Activated T-cell treated with anti-CD3 and anti-CD28 coated beads, Interleukin-2, amount 50 U/mL, for 1 hour (primary cell): ENCODE measurements at places on chromosomes 11 and 22.
A peak's percentile ranks its signal among the peaks of the same experiment; 100 is the strongest.

- DNase-seq = no peak
Observed at GRCh38 chr11:11995601-11996000, 12.8 kb downstream of the DKK3 start.

DNA sequence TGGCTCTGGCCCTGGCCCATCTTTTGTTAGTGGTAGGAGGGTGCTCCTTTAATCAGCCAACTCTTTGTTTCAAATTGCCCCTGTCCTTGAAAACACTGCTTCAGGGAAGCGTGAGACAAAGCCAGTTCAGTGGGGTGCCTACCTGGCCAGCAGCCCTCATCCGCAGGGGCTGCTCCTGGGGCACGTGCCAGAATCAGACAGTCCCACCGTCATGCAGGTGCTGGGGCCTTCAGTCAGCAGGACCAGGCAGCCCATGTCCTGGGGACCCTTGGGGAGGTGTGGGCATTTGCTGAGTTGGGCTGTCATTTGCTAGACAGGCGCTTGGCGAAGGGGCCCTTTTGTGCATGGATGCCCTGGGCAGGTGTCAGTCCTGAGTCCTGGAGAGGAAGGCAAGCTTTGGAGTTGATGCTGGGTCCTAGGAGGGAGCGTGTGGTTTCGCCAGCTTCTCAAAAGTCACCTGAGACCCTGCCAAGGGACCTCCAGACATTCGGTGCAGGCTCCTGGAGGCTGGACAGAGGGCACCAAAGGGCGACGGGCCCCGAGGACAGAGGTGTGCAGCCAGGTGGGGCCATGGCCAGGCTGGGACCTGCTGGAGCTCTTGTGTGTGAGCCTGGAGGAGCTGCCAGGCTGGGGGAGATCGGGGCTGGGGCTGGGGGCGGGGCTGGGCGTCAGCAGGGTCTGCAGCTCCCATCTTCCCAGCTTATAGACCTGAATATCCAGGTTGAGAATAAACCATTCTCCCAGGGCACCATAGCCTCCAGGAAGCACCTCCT, 15.0 kb upstream of the RTN4R start:
- DNase-seq = no peak

DNA sequence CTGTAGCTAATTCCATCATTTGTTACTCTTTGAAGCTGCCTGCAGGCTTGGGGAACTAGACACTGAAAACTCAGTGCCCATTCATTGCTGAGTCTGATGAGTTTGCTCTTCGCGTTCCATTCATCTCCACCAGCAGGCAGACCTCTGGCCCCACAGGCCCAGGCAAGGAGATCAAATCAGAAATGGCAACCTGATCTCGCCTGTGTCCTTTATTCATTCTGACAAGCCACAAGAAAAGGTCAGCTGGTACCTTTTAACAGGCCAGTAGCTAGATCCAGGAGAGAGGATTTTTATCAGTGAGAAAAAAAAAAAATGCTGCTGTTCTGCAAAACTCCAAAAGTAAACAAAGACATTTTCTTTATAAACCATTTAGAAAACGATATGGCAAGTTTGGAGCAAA, 742.5 kb downstream of the ETS1 start:
- DNase-seq = no peak

DNA sequence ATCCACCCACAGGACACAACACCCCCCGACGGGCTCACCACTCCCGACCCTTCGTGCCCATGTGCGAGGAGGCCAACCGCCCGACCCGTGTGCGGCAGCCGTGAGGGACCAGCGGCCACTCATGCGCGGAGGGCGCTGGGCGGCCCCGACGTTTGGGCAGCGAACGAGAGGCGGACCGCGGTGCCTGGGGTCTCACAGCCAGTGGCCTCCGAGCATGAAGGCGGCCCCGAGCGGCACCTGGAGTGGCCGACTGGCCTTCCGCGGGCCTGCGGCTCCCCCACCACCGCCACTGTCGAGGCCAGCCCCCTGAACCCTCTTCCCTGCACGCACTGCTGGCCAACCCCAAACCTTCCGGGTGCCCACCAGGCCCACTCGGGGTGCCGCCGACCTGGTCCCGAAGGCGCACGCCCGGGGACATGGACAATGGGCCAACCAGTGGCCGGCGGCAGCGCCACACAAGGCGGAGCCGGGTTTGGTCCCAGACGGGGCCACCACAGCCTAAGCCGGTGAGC, 4274.9 kb upstream of the OR11H1 start:
- no peak for DNase-seq

DNA sequence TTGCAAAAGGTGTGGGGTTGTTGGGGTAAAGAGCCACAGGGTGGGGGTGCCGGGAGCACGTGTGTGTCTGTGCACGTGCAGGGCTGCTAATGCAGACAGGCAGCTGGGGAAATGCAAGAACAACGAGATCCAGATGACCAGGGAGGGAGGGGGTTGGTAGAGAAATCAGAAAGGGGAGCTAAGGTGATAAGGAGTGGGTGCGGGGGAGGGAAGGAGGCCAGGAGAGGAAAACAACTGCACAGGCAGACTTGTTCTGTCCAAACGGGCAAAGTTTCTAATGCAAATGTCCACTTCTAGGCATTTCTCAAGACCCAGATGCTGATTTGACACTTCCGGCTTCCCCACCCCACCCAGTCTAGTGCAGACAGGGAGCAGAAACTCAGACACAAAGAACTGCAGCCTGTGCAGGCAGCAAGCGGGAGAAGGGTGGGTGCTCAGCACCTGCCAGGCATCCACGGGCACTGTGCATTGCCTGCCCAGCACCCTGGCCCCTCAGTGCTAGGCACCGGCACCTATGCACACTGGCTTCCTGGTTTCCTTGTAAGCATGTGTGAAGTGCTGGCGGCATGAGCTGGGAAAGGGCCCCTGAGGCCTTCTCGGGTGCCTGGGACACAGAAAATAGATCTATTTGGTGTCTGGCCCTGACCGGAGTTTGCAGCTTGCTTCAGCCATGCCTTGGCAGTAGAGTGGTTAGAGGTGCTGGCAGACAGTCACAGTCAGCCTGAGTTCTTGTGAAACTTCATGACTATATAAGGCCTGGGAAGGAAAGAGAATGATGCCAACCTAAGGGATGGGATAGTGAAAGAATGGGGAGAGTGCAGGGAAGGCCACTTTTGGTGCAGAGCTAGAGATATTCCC, 220.1 kb upstream of the SORL1-AS1 start:
- no peak for DNase-seq

- no peak for DNase-seq
Observed at GRCh38 chr11:27350511-27350910, 12.5 kb downstream of the CCDC34 start.

- DNase-seq = no peak
Observed at GRCh38 chr11:95248666-95249467, 17.9 kb upstream of the SESN3 start.

- no peak for DNase-seq
Observed at GRCh38 chr22:23155831-23156230, 10.6 kb downstream of the RAB36 start.

DNA sequence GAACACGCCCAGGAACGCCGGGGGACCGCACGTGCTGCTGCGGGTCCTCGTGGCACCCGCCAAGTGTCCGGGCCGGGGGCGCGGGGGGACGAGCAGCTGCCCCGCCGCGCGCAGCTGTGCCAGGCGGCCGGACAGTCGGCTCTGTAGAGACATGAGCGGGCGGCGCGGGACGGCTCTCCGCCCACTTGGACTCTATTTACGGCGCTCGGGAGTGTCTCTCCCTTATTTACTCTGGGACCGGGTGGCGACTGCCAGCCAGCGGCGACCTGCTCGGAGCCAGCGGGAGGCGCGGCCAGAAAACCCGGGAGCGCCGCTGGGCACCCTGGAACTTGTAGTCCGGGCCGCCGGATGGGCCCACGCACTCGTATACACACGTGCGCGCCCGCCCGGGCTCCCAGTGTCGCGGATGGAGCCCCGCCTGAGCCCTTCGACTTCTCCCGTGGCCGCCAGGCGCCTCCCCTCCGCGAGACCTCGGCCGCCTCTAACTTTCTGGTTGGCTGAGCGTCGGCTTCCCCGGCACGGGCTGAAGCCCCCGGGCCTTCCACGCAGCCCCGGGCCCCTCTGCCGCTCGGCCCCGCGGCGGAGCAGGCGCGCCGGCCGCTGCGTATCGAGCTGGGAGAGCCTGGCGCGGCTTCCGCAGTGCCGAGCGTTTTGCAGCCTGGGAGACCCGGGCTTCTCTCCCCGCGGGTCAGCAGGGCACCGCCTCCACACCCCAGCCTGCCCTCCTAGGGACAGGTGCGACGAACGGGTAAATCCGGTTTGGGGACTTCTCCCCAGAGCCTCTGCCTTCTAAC, at the start of gene MACROD1:
Gene MACROD1, minus strand, starts transcription at position 272 of the 794 bp plus-strand sequence. Its CDS starts 119 bp downstream, at position 153.
- peak; percentile 78 for DNase-seq

DNA sequence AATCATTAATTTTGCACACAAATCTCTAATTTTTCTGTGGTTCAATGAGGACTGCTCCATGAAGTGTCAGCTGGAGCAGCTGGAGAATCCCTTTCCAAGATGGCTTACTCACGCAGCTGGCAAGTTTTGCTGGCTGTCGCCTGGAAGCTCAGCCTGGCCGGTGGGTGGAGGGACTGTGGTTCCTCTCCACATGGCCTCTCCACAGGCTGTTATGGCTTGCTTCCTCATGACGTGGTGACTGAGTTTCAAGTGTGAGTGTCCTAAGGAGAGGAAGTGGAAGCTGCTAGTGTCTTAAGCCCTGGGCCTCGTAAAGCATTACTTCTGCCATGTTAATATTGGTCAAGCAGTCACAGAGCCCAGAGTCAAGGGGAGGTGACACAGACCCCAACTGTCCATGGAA, 14.0 kb upstream of the NRIP3 start:
- DNase-seq = no peak

- no peak for DNase-seq
Observed at GRCh38 chr22:36326178-36327161, 61.3 kb downstream of the MYH9 start.

- no peak for DNase-seq
Observed at GRCh38 chr11:102079625-102080024, 30.6 kb upstream of the YAP1 start.

DNA sequence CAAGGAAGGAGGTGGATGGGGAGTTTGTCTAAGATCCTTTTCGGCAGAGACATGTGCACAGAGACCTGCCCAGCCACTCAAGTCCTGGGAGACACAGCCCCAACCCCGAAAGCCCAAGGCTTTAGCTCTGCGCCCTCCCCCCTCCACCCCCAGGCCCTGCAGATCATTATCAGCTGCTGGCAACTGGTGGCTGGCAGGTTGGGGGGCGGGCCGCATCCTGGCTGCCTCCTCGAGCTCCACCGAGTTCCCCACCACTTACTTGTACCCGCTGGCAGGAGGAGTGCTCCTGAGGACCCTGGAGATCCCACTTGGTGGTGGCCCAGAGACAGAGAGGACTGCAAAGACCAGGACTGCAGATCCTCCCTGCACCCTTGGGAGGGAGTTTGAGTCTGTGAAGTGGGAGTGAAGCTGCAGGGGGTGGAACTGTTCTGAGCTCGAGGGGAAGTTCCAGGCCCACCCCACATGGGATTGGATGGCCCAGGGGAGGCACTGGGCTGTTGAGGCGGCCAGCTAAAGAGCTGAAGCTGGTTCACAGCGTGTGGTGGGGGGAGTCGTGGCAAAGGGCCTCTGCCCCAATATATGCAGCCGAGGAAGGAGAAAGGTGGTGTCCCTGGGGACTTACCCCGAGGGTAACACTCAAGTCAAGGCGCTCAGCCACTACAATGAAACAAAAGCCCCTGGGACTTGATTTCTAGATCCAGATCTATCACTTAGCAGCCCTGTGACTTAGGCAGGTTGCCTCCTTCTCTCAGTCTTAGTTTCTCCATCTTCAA, 19.9 kb upstream of the CCDC86 start:
- no peak for DNase-seq

DNA sequence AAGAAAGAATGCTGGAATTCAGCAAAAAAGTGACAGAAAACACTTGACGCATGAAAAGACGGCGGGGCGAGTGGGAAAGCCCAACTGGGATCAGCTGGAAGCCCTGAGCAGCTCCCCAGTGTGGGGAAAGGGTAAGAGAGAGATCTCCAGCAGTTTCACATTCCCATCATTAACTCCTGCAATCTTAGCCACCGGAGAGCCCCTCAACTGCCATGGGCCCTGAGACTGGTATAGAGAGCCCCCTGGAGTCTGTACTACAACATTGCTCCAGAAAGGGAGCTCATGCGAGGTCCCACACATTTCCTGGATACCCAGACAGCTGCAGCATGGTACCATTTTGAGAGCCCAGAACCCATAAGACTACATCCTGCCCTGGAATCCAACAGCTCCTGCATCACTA, 31.1 kb downstream of the MRGPRX4 start:
- DNase-seq = no peak

GRCh38 chr22:21865041-21865440, 2.4 kb downstream of the MAPK1 start:
- DNase-seq = no peak

- no peak for DNase-seq
Observed at GRCh38 chr11:19995145-19995544, 165.1 kb downstream of the DBX1 start.

GRCh38 chr11:15970506-15971214, 385.7 kb downstream of the SOX6 start:
- no peak for DNase-seq

- no peak for DNase-seq
Observed at GRCh38 chr22:39546889-39547586, 14.5 kb upstream of the RPS19BP1 start.

GRCh38 chr11:57974848-57975601, 48.7 kb upstream of the OR9Q1 start:
- DNase-seq = no peak

- DNase-seq = peak; percentile 30
Observed at GRCh38 chr22:41862530-41863266, 29.8 kb downstream of the SREBF2 start.

GRCh38 chr22:23882370-23882769, 11.8 kb upstream of the MIF start:
- DNase-seq = no peak

- no peak for DNase-seq
Observed at GRCh38 chr22:40411506-40411861, 41.1 kb downstream of the SGSM3 start.

- DNase-seq = no peak
Observed at GRCh38 chr22:38754751-38755154, 1.0 kb downstream of the SUN2 start.

DNA sequence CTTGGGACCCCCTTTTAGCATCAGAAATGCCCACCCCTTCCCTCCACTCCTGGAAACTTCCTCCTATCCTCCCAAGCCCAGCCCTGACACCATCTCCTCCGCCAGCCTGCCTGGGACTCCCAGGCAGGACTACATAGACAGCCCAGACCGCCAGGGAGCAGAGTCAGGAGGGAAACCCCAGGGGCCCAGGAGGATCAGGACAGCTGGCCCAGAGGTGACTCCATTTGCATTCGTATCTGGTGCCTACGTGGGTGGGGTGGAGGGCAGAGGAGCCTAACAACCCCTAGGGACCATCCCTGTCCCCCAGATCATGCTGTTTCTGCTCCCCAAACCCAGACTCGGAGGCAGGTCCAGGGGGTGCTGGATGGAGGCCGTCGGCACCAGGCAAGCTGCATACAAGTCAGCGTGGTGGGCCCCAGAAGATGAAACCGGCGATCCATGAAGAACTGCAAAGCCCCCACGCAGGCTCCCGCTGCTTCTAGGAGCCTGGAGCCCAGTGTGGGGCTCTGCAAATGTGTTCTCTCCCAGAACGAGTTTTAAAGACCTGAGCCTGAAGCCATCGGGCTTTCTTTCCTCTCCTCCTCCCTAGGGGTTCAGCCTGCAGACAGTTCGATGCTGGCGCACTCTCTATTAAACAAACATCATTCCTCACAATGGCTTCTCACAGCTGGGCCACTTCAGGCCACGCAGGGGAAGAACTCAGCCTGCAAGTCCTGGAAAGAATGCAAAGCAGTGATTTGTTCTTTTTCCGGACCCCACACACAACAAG, 1506.8 kb downstream of the BRD1 start:
- DNase-seq = no peak
